ENCODE measurements at places on chromosomes 5 and 9. TPM values are rescaled to one million over a fixed set of nuclear protein-coding genes. Genes with fewer than 3 reads are reported as not detected.

Gene OR1L8
- total RNA-seq = not detected

Gene CEL
- 0.40 TPM for total RNA-seq

Gene PCDH12
- 0.06 TPM for total RNA-seq

Gene GBGT1
- total RNA-seq = 2.0 TPM

Gene LIX1
- not detected for total RNA-seq

Gene SLC6A7
- not detected for total RNA-seq

Gene CCDC187
- not detected for total RNA-seq

Gene PCDHB12
- not detected for total RNA-seq

Gene SH3GL2
- total RNA-seq = 0.05 TPM

Gene EFNA5
- total RNA-seq = 20.5 TPM

Gene SLC36A3
- not detected for total RNA-seq

Gene TRPM3
- total RNA-seq = not detected

Gene TMEM215
- not detected for total RNA-seq

Gene LHX3
- 0.10 TPM for total RNA-seq

Gene ZNF483
- 0.39 TPM for total RNA-seq

Gene BTF3
- total RNA-seq = 1,119 TPM

Gene CNTNAP3
- 10.0 TPM for total RNA-seq

Gene ROR2
- total RNA-seq = 1.3 TPM

Gene ZDHHC11
- 16.3 TPM for total RNA-seq

Gene ANKRD33B
- total RNA-seq = 11.4 TPM

Gene IL9
- total RNA-seq = not detected

Gene PCDHA9
- not detected for total RNA-seq

Gene OR2S2
- not detected for total RNA-seq

Gene BTNL3
- total RNA-seq = not detected

Gene CARTPT
- total RNA-seq = not detected

Gene SYNPO
- total RNA-seq = 21.7 TPM

Gene FOXD4L4
- total RNA-seq = 0.07 TPM

Gene ARL10
- 0.86 TPM for total RNA-seq

Gene HINT2
- 107 TPM for total RNA-seq

Gene PCDHB10
- 0.03 TPM for total RNA-seq

Gene PCDHA1
- total RNA-seq = 0.29 TPM

Gene LHX6
- total RNA-seq = 2.4 TPM

Gene PLPP7
- total RNA-seq = not detected

Gene PCDHGC5
- not detected for total RNA-seq

Measured in A549 treated with Hydrocortisone at 1 μM for 4 hours (cell line).